ENCODE measurements at places on chromosomes 7 and 10.

GRCh38 chr10:58868736-58869435 lies 307.6 kb upstream of the PHYHIPL start:
- DNase-seq: no peak

- no peak for DNase-seq
Observed at GRCh38 chr10:2760736-2761135, 306.6 kb upstream of the PFKP start.

DNA sequence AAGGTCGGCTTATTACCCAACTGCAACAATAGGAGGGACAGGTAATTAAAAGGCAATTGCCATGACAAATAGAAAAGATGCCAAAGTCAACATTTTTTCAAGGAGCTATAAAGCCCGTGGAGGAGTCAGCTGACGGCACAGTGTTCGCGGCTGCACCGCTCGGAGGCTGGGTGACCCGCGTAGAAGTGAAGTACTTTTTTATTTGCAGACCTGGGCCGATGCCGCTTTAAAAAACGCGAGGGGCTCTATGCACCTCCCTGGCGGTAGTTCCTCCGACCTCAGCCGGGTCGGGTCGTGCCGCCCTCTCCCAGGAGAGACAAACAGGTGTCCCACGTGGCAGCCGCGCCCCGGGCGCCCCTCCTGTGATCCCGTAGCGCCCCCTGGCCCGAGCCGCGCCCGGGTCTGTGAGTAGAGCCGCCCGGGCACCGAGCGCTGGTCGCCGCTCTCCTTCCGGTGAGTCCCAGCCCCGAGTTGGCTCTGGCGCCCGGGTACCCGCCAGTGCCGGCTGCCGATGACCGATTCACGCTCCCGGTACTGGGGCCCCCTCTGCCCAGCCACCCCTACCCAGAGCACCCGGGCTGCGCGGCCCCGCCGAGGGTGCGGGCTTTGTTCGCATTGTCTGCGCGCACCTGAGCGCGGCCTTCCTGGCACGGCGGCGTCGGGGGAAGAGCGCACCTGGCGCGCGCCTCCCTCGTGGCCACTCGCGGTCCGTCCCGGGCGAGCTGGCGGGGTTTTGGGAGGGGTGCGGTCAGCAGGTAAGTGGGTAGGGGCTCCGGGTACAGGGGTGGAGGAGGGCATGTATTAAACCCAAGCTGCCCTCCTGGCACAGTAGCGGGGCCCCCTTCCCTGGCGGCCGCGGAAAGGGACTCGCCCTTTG lies at the start of gene VWA2:
VWA2 (plus strand) TSS at position 138 of the 877 bp plus-strand sequence. CDS start 9,460 bp downstream, outside the sequence.
- DNase-seq: no peak

- no peak for DNase-seq
Observed at GRCh38 chr10:28201410-28202400, 101.2 kb downstream of the MPP7 start.

DNA sequence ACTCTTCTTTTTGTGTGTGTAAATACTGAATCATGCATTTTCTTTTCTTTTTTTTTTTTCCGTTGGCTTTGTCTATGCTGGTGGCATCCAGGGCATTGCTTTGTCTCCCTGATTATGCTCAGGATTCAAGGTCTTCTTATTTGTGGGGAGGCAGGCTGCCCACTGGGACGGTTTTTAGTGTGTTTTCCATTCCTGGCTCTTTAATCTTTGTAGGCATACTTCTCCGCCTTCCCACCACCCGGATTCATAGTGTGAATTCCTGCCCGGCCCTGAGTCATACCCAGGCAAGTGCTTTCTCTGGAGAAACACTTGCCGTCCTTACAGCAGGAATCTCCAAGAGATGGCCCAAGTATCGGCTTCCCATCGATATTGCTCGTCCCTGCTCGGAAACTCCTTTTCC lies 5.2 kb downstream of the ZNF655 start:
- no peak for DNase-seq

DNA sequence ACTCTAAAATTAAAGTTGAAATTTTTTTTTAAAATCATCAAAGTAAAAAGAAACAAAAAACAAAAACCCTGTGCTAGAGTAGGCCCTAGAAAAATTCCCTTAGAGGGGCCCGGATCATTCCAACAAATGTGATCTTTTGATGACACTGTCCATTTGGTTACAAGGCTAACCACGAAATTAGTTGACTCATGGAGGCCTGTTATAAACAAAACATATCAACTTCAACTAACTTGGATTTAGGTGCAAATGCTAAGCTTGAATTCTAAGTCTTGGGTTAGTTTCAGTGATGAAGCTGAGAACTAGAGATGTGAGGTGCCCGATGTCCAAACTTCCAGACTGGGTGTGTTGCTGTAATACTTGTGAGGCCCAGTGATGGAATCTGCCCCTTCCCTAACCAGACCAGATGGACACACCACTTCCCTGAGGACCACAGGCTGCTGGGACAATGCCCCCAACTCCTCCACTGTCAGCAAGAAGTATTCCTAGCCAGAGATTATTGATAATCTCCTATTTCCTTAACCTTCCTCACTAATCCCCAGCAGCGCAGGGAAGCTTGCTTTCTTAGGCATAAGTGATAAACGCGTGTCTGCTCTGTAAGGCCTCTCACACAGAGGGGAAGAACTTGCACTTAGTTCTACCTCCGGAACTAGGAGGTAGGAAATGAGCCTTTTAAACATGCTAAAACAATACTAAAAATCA lies 108.7 kb downstream of the RAPGEF5 start:
- no peak for DNase-seq

- no peak for DNase-seq
Observed at GRCh38 chr7:140631021-140631420, 9.6 kb downstream of the DENND2A start.

- DNase-seq: no peak
Observed at GRCh38 chr7:12554351-12554750, 16.2 kb upstream of the SCIN start.

GRCh38 chr7:1639532-1640175 lies 30.4 kb upstream of the ELFN1 start:
- no peak for DNase-seq

GRCh38 chr7:132160611-132161532 lies 415.4 kb downstream of the PLXNA4 start:
- DNase-seq: peak; percentile 44

DNA sequence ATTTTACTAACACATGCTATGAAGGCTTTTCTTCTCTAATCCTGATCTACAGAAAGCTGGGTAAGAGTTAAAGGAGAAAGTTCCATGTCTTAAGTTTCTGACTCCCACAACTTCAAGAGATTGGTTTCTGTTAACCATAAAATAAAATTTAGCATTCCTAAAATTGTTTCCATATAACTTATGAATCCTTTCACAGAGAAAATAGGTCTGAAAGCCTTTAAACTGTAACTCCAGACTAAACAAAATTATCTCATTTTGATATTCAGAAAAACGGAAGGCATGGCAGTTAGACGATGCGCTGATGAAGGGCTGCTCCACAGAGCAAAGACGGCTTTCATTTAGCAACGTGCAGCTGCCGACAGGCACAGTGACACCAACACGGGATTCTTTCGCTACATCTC lies 133.3 kb downstream of the SLC25A13 start:
- DNase-seq: no peak

DNA sequence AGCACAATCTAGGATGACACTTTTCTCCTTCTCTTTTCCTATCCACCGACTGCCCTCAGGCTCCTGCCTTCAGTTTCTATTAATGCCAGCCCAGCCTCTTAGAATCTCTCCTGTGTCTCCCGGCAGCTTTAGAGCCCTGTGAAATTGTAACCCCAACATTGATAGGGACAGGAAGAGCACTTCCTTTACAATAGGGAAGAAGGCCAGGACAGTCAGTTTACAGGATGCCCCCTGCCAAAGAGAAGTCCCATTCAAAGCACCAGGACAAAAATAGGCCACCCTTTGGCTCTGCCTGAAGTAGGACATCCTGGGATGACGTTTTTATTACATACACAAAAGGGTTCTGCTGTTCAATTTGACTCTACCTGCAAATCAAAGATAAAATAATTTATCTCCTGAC lies 64.7 kb upstream of the ANK3 start:
- DNase-seq: no peak

DNA sequence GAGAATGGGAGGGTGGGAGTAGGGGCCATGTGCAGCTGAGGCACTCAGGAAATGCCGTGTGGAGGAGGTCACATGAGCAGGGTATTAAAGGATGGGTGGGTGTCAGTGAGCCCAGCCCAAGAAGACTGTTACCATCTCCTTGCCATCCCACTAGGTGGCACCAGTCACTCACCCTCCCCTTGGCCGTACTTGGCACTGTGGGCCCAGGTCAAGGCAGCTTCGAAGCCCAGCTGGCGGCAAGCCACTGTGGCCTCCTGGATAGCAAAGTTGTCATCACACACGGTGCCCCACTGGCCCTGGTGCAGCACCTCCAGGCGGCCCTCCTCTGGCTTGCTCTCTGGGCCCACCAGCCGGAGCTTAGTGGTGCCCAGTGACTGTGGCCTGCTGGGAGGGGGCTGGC lies 5.4 kb downstream of the LOXL4 start:
- peak; percentile 25 for DNase-seq

DNA sequence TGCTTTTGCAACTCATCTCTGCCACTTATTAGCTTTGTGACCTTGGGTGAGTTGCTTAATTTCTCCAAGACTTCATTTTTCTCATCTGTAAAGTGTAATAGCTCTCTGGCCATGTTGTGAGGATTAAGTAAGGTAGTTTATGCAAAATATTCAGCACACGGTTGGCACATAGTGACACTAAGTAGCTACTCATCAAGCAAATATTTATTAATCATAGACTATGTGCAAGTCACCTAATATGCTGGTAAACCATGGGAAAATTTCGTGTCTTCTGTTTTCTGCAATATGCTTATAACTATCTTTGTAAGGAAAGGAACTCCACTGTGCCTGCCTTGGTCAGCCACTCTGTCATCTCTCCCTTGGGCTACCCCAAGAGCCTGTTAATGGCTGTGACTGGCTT lies 50.3 kb upstream of the EGR2 start:
- no peak for DNase-seq

- DNase-seq: no peak
Observed at GRCh38 chr10:78513330-78513729, 479.7 kb downstream of the RPS24 start.

- no peak for DNase-seq
Observed at GRCh38 chr10:27792216-27792615, 46.6 kb upstream of the MKX start.

GRCh38 chr7:131692131-131692960 lies 135.9 kb upstream of the PODXL start:
- DNase-seq: peak; percentile 49

- no peak for DNase-seq
Observed at GRCh38 chr7:149719912-149720335, 53.5 kb downstream of the ZNF467 start.

DNA sequence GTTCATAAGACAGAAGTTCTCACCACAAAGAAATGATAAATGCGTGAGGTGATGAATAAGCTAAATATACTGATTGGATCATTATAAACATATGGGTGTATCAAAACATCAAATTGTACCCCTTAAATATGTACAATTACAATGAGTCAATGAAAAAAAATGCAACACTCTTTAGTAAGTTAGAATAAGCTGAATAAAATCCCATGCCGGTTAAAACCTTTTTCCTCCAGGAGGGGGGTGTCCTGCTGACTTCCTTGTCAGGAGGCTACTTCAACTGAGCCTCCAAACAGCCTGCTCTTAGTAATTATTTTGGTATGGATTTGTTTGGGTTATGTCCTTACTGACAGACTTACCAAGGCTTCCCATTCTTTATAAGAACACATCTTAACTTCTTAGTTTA lies 649.1 kb downstream of the INHBA start:
- no peak for DNase-seq

DNA sequence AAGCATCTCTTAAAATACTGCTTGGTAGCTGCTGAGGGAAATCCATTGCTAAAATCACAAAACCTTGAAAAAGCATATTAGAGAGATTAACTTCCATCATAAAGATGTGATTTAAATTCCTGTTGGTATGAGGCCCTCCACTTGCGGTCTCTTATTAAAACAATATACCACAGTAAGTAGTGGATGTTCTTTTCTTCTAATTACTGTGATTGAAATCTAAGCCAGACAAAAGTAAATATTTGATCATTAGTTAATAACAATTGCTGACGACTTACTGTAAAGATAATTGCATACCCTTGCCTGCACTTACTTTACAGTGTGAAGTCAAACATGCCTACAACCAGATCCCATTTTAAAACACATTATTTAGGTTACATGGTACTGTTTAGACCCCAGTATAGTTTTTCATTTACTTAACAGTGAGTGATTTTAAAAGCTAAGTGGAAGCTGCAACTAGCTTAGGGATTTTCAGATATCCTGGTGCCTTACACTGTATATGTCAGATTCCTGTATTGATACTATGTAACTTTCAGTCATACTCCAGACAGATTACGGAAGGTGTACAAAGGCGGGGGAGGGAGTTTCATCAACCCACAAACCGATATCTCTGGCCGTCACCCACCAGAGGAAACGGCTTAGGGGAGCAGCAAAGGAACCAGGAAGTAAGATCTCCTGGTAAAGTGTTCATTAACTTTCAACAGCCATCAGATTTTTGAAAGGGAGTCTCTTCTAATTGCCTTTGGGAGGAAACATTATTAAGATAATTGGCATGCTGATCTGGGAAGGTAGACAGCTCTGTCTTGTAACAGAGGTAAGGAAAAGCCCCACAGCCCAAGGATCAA lies 986 bp downstream of the NRP1 start:
- no peak for DNase-seq

DNA sequence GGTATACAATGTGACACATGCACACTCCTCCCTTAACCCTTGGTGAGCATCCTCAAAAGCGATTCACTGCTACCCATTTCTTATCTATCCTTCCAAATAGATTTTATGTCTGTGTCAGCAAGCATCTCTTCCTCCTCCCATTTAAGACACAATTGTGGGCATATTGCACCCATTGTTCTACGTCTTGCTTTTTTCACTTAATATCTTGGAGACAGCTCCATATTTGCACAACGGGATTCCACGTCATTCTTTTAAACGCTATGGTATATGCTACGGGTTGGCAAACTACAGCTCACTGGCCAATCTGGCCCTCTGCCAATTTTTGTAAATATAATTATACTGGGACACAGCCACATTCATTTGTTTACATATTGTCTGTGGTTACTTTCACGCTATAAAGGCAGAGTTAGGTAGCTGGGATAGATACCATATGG lies 88.6 kb downstream of the RNF216 start:
- DNase-seq: peak; percentile 43

GRCh38 chr7:40656349-40656748 lies 521.5 kb downstream of the SUGCT start:
- DNase-seq: no peak

DNA sequence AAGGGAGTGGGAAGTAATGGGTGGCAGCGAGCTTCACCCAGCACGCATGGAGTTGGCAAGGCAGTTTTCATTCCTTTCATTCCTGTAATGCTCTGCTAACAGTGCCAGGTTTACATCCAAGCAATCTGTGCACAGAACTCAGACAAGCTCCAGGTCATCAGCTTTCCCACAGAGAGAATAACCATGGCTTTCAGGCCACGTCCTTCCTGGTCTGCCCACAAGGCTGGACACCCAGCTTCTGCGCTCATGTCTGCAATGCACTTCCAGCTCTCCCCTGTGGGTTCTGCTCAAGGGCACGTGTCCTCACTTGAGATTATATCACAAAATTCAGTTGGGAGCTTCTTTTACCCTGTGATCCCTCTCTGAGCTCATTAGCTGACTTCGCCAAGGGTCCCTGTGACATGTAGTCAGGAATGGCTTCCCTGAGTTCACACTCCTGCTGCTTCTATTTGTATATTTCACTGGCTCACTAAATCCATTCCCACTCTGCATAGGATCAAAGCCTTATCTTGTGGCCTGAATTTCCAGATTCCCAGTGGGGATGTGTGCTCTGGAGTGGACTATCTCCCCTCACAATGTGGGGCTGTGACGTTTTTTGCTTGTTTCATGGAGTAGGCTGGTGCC lies 18.6 kb downstream of the AKR1C2 start:
- DNase-seq: no peak

All from cerebellar cortex (tissue), 1 donor.